ENCODE measurements at places on chromosomes 4 and X.
A peak's percentile ranks its signal among the peaks of the same experiment; 100 is the strongest.

DNA sequence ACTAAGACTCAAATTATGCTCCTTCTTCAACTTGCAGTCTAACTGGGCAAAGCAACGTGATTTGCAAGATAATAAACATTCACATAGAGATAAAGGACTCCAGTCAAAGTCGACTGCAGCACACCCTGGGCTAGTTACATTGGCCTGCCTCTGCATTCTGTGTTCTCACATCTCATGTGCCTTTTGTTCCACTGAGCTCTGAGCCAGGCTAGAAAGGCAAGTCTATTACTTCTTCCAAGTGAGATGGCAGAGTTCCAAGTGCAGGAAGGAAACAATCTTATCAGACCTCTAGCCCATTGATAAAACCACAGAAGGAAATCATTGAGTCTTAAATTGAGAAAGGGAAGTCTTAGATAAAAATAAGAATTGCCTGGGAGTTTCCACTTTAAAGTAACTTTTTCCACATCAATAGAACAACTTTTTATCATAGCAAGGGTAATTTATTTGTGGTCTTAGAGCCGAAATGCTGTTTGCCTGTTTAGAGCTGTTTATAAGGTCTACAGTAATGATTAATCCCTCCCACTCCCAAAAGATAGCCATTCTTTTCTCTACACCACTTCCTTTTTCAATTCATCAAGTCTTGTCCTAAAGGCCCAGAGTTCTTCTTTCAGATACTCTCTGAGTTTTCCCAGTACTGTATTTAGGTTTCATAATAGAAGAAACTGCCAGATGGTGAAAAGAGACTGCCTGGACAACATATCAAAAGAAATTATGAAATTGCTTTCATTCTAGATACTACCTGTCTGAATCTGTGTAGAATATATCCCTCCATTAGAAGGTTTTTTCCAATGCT lies 200.2 kb downstream of the GUCY2F start:
- no peak for DNase-seq

DNA sequence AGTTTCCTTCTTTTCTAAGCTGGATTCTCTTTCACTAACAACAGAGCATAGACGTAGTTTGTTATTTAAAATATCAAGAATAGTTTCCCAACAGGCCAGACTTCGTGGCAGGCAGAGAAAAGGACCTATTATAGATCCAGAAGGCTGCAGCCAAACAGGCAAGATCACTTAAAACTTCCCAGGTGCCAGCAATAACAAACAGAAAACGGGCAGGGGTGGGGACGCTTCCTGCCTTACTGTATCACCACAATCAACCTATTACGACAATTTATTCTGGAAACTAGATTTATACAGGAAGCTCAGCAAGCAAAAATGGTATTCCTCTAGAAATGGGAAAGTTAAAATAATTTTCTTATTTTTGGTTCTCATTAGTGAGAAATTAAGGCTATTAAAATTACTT lies 22.1 kb downstream of the RWDD4 start:
- DNase-seq, result no peak

DNA sequence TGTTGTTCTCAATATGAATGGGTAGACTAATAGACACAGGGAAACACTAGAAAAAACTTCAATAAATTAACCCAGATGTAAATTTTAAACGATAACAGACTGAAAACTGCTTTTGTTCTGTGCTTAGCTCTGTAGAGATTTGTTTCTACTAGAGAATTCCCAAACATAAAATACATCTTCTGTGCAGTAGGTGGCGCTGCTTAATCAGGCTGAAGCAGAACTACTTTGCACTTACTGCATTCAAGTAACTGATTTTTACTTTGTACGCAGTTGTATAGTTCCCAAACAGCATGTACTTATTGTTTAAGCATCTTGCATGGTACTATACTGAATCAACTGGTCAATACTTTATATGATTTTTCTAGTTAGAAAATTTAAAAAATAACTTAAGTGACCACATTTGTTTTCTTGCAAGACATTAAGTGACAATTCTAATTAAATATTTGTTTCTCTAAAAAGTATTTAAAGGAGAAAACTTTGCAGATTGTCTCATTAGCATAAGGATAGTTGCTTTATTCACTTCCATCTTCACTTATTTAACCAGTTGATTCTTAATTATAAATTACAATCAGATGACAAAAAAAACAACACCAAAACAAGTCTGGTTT lies 490.6 kb downstream of the IL15 start:
- DNase-seq, result peak; percentile 15

GRCh38 chr4:101954351-101954750 lies 163.8 kb downstream of the BANK1 start:
- DNase-seq, result no peak

DNA sequence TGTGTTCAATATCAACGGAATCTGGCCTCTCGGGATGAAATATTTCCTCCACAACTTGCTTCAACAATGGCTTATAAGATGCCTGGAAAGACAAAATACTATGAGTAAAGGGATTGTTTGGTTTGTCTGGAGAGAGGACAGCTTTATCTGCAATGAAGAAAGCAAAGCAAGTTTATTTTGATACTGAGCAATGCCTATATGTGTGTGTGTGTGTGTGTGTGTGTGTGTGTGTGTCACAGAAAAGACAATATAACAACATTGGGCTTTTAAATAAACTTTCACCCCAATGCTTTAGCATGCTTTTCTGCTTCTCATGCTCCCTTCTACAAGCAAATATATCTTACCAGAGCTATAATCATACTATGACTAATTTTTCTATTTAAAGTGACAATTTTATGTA lies 45.4 kb downstream of the RASL11B start:
- no peak for DNase-seq

GRCh38 chr4:182420189-182420588 lies 177.0 kb downstream of the TENM3 start:
- no peak for DNase-seq

DNA sequence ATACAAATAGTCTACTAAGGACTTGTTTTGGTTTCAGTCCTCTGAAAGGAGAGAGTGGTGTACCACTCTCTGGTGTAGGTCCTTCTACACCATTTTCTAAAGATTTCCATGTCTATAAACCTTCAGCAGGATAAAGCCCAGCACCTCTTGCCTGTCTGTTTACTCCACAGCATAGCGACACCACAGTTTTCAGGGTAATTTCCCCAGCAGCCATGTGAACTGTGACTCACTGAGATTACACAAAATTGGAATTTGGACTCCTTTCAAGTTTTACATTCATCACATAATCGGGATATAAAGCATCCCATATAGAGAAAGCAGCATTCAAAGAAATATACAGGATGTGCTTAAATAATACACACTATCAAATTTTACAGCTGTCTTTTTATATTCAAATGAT lies 229.6 kb downstream of the PRDM5 start:
- DNase-seq, result no peak

DNA sequence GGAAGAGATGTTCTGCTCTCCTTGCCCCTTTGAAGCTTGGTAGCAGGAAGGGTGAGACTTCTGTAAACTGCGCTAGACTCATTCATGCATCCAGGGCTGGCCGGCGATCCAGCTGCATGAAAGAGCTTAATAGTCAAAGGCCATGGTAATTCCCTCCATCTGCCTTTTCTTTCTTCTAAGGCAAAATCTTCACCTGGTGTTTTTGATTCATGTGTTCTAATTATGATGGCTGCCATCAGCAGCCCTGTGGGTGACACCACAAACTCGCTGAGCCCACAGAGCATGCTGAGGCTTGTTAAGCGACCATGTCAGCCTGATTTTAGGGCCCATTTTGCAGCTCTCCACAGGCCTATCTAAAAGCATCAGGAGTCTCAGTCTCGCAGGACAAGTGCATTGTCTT lies 450.1 kb upstream of the TENM3 start:
- peak; percentile 78 for DNase-seq

DNA sequence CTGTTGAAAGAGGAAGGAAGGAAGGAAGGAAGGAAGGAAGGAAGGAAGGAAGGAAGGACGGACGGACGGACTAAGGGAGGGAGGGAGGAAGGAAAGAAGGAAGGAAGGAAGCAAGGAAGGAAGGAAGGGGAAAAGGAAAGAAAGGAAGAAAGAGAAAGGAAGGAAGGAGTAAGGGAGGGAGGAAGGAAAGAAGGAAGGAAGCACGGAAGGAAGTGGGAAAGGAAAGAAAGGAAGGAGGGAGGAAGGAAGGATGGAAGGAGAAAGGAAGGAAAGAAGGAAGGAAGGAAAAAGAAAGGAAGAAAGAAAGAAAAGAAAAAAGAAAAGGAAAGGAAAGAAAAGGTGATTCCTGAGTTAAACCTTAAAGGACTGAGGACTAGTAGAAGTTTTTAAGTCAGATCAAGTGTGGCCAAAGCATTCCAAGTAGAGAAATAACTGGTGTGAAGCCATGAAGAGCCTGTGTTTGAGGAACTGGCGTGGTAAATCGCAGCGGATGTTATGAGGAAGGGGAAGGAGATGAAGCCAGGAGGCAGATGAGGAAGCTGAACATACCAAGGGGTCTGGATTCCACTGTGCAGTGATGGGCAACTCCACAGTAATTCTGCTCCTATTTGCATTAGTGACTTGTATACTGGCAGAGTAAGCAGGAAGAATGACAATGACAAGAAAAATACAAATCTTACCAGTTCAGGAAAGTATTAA lies 163.5 kb downstream of the MGST2 start:
- DNase-seq, result no peak
